ENCODE measurements at places on chromosomes 2 and 18.
A peak's percentile ranks its signal among the peaks of the same experiment; 100 is the strongest.

DNA sequence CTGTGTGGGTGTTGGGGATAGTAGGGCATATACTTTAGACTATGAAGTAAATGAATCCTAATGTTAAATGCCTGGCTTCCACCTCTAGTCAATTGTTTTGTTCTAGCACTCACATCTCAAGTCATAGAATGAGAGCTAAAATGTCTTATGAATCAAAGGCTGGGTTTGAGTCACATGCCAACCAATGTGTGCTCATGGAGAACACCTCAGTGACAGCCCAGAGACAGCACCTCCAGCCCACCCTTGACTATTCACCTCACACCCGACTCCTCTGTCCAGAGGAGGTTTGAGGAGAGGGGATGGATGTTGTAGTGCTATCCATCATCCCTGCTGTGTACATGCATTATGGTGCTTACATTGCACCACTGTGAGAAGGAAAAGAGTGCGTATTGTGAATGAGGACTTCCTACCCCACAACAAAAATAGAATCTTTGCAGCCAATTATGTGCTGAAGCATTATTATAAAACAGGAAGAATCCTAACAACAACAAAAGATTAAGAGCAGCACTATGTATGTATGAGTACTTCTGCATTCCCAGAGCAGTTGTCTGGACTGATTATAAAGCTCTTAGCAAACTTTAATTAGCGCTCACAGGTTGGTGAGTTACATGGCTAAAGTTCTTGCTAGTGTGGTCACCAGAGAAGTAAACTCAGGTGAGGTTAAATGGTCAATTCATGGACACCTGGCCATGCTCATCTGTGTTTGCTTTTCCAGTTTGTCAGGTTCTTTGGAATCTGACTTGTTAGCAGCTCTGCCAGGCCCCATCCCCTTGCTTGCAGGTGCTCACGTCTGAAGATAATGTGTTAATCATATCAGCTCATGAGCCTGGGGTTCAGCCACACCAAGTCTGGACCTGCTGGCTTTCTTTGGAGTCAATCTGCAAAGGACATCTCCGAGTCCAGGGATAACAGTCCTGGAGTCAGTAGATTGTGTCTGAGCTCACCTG, 55.3 kb upstream of the NABP1 start:
- no peak for DNase-seq

- DNase-seq: peak; percentile 82
These were observed 72.3 kb downstream of the IL1R2 start for GRCh38 chr2:102063941-102064678.

GRCh38 chr2:157312866-157313486, 12.6 kb downstream of the ERMN start:
- no peak for DNase-seq

DNA sequence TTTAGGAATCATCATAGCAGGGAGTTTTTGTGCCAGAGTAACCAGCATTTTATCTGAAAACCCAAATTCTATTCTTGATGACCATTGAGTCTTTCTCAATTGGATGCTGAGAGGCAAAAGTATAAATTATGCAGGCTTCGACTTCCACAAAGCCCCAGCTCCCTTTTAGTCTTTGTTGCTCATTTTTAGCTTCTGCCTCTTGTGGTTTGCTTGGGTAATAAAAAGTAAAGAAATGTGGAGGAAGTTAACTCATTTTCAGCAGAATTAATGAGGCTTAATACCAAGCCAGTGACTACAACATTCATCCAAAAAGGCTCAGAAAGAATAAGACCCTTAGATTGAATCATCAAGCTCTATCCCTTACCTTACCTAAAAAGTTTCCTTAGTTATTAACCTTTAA, 18.6 kb downstream of the ERMN start:
- DNase-seq: no peak

- DNase-seq: no peak
These were observed 2.9 kb downstream of the DNPEP start for GRCh38 chr2:219384859-219385258.

DNA sequence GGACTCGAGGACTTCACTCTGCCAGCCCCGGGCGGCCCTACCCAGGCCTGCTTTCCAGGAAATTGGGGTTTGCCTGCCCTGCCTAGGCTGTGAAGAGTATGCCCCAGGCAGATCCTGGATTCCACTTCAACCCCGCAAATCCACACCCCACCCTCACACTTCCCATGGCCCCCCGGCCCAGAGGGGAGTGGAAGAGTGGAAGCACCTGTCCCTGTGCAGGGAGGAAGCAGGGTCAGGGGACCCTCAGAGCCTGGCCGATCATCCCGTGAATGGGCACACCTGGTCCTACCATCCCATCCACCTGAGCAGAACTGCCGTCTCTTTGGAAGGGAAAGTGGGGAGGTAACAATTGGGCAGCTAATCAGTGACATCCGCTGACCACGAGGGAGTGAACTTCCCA, 245.2 kb downstream of the EIPR1 start:
- DNase-seq: no peak

- no peak for DNase-seq
These were observed 103.1 kb downstream of the PPP1R1C start for GRCh38 chr2:182088681-182089320.

DNA sequence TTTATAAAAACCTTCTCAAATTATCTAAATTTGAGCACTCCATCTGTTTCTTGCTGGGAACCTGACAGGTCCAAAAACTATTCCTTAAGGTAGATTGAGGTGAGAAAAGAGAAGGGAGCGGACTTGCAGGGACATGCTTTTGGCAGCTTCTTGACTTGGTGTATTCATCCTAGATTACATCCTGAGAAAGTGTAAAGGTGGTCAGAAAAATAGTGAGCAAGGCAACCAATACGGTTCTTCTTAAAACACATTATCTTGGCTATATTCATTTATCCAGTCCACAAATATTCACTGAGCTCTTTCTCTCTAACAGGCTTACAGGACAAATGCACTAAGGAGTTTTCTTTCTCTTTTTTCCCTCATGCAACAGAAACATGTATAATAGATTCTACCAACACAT, 230.0 kb downstream of the LRP1B start:
- DNase-seq: no peak

DNA sequence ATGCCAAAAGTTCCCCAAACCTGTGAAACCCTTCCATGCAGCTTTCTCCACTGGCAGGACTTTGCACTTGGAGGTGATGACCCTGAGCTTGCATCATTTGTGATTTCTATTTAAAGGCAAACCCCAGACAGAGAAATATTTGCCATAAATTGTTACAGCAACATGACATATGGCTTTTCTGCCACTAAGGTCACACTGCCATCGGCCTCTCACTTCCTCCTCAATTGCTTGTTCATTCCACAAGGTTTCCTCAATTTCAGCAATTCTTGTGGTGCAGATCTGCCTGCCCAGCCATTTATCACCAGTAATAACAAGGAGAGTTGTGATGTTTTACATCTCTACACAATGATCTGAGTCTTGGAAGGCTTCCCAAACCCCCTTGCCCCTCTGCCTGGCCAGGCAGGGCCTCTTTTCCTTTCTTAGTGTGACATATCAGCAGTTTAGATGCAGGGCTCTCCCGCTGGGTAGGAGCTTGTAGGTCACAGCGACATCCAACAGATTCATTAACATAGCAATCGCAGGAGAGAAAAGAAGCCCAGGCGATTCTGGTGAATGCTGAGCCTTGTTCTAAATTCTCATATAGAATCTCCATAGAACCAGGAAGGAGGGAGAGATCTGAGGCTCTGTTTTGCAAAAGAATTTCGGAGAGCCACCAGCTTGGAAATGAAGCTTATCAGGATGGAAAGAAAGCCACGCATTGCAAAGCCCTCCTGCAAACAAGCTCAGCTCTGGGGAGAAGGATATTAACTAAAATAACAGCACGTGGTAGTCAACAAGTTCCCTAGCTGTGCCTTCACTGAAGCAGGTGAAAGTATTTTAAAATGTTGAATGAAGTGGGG, 46.7 kb upstream of the ITGA6 start:
- DNase-seq: no peak

DNA sequence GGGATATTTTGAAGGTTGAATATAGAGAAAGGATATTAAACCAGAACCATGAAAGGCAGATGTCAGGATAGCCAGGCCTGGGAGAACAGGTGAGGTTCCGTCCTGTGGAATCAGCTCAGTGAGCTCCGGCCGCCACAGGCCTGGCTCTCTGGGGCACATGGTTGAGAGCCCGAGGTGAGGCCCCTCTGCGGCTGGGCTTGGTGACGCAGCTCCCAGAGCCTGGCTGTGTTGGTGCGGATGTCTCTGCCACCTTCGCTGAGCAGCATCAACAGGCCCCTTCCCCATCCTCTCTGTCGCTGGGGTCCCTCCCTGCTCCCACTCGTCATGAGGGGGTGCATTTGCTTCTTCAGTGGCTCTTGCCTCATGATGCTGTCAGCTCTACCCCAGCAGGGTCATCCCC, 70.7 kb upstream of the PXDN start:
- no peak for DNase-seq

DNA sequence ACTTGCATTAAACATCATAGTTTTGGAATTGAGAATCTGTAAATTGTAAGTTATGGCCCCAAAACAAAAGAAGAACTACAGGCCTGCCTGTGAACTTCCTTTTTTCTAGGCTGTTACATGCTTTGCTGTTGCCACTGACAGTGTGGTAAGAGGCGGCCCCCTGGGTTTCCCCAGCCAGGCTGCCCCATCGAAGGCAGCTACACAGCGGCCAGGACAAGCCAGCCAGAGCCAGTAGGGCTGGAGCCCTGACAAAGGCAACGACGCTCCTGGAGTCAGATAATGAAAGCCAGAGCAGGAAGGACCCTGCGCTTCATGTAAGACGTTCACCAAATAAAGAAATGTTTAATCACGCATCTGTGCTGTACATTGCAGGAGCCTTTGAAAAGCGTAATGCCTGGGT, 55.0 kb downstream of the ANKRD44 start:
- DNase-seq: no peak

DNA sequence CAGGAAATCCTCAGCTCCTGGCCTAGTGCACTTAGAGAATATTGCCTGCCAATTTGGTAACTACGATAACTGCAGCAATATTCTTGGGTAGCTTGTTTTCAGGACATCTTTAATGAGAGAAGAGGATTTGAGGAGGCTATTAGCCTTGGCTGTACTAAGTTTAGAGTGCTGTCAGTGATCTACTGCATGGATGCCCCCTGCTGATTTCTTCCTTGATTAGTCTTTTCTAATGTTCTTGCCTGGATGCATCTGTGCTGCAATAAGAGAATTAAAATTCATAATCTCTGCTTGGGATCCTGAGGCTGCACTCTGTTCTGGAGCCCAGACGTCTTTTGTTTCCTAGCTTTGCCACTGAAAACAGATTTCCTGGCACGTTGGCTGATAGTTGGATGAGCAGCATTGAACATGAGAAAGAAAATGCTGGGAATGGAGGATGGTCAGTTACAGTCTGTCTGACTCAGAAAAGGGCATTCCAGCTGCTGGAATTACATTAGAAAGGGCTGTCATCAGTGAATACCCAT, 115.4 kb downstream of the CCDC85A start:
- DNase-seq: no peak

DNA sequence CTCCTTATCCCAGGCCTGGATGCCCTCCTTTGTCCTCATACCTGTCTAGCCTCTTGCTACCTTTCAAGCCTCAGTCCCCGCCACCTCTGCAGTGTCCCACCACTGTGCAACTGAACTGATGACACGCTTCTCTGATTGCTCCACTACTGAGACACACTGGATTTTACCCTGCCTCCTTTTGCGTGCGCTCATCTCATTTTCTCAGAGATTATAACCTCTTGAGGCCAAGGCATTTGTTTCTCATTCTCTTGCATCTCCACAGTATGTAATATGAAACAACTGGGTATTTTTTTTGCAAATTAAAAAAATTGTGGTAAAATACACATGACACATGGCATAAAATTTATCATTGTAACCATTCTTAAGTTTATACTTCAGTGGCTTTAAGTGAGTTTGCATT, 95.4 kb downstream of the PRKCE start:
- no peak for DNase-seq

DNA sequence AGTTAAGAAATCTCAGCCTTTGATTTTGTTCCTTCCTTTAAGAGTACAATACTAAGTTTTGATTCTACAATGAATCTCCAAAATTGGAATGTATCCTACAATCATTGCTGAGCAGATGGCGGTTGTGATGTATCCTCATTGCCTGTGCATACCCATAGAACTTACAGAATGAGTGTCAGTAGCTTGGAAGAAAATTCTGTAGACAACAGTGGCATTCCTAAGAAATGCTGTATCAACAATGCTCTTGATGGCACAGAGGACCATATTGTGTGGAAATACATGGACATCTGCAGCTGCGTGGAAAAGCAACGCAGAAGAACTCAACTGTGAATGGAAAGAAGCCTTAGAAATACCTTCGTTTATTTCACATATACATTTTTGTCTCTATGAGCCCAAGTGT, 30.2 kb downstream of the GAREM1 start:
- DNase-seq: no peak

DNA sequence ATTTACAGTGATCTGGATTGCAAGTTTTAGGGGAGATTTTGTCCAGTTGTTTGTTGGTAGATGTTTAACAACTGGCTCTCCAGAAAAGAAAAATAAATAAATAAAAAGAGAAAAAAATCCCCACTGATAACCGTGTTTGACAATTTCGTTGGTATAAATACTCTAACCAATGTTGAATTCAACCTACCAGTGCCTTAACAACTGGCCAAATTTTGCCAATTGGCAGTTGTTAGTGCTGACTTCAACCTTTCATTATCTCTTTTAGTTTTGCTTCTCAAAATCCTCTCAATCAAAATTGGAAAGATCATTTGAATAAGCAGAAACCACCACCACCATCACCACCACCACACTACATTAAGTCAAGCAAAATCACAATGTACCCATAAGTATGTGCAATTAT, 490.3 kb downstream of the PIK3C3 start:
- DNase-seq: no peak

- no peak for DNase-seq
These were observed 80.5 kb downstream of the NFATC1 start for GRCh38 chr18:79476031-79476917.

GRCh38 chr2:40283111-40283909, 168.6 kb downstream of the SLC8A1 start:
- DNase-seq: no peak

DNA sequence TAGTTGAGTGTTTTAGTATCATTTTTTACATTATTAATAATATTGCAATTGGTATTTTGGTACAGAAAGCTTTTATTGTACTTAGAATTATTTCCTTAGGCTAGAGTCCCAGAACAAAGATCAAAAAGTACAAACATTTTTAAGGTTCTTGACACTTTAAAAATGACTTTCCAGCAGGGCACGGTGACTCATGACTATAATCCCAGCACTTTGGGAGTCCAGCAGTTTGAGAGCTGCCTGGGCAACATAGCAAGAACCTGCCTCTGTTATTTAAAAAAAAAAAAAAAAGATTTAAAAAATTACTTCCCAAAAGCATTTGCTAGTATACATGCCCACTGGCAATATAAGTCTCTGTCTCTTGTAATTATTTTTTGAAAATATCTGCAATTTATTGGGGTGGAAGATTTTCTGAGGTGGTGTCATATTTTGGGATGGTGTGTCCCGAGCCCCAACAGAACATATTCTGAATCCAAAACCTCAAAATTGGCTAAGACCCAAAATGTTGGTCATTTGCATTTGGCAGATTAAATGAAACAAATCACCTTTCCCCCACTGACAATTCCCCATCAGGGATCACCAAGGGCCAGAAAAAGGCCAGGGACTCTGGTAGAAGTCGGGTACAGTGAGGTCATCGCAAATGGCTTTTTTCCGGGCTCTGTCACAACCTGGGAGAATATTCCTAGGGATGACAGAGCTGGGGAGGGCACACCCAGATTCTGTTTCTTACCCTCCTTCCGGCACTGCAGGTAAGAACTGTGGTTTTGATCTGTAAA, 42.1 kb downstream of the NIFK start:
- no peak for DNase-seq

GRCh38 chr2:144490017-144490416, 29.9 kb downstream of the ZEB2 start:
- DNase-seq: no peak

GRCh38 chr2:239598011-239598731, 197.4 kb upstream of the HDAC4 start:
- no peak for DNase-seq

GRCh38 chr2:228860601-228861285, 410.3 kb downstream of the PID1 start:
- no peak for DNase-seq

Measured in T1000 (cell line).